Thyroid gland (tissue), 4 donors: ENCODE measurements at places on chromosomes 12 and 14. TPM values are rescaled to one million over a fixed set of nuclear protein-coding genes. Genes with fewer than 3 reads are reported as not detected.

LMNTD1 gene
- not detected for total RNA-seq

DIO2 gene
- 206 TPM for total RNA-seq

SLC2A13 gene
- 21.3 TPM for total RNA-seq

GRCh38 chr14:34700622-34701130 is 13.7 kb downstream of the CFL2 start:
- H3K4me1 ChIP-seq: no peaks in the 10 kb centered on the region
- no peaks in the 10 kb centered on the region for H3K36me3 ChIP-seq
- no peak for DNase-seq
- H3K27me3 ChIP-seq: no peaks in the 10 kb centered on the region
- no peak overlapping the region for H3K4me3 ChIP-seq

GRCh38 chr12:93862424-93862823 is 185.2 kb downstream of the CRADD start:
- no peak for DNase-seq
- no peaks in the 10 kb centered on the region for H3K36me3 ChIP-seq
- no peaks in the 10 kb centered on the region for H3K27me3 ChIP-seq

GRCh38 chr14:101961746-101962502 is 2.4 kb upstream of the DYNC1H1 start:
- H3K4me3 ChIP-seq: no peak overlapping the region
- no peaks in the 10 kb centered on the region for H3K27me3 ChIP-seq
- H3K4me1 ChIP-seq: peaks cover 22% of the 10 kb centered on the region
- no peaks in the 10 kb centered on the region for H3K36me3 ChIP-seq
